ENCODE measurements at places on chromosomes 12 and 14.
A peak's percentile ranks its signal among the peaks of the same experiment; 100 is the strongest.

GRCh38 chr14:94888121-94888520 lies 118.2 kb upstream of the GSC start:
- H3K36me3 ChIP-seq, result no peaks in the 10 kb centered on the region
- no peaks in the 10 kb centered on the region for H3K4me1 ChIP-seq
- DNase-seq, result no peak
- no peak overlapping the region for H3K27ac ChIP-seq
- H3K27me3 ChIP-seq, result no peaks in the 10 kb centered on the region

- no peak for DNase-seq
- no peak overlapping the region for H3K27ac ChIP-seq
- no peaks in the 10 kb centered on the region for H3K4me1 ChIP-seq
- no peaks in the 10 kb centered on the region for H3K36me3 ChIP-seq
- H3K27me3 ChIP-seq, result no peaks in the 10 kb centered on the region
Measured at GRCh38 chr12:4135919-4136605, 137.5 kb upstream of the CCND2 start.

GRCh38 chr14:54010981-54011380 lies 54.4 kb upstream of the BMP4 start:
- no peaks in the 10 kb centered on the region for H3K36me3 ChIP-seq
- H3K4me3 ChIP-seq, result no peak overlapping the region
- no peak for DNase-seq
- H3K27me3 ChIP-seq, result no peaks in the 10 kb centered on the region
- H3K27ac ChIP-seq, result no peak overlapping the region

DNA sequence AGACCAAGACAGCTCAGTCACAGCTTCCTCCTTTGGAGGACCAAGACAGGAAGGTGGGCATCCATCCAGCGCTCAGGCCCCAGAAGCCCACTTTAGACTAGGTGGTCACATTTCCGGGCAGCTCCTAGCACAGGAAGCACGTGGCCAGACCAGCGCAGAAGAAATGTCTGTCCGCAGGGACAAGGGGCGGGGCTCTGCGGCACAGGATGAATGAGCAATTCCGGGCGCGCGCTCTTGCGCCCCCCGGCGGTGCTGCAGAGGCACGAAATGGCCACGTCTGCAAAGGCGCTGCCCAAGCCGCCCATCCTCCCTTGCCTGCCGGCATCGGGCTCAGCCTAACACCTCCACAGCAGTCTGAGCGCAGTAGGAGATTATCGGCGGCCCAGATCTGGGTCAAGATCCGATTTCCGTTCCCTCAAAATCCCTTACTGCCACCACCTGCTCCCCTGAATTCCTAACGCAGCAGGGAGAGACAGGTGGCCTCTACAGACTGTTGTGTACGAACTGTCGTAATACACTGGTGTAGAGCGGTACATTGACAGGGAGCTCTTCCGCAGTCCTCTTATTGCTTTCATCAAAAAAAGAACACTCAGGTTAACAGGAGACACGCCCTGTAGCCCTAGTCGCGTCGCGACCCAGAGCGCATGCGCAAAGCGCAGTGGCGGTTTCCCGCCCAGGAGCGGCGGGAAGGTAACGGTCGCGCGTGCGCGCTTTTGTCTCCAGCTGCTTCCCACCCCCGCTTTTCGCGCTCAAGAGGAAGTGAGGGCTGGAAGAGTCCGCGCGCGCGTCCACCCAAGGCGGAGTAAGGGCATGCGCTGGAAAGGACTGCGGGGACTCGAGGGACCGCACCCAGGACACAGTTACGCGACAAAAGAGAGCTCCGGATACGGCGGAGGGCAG lies 794 bp downstream of the TUBA1B start:
- DNase-seq, result peak; percentile 95
- peaks cover 17% of the 10 kb centered on the region for H3K4me1 ChIP-seq
- H3K4me3 ChIP-seq, result peak overlapping the region; percentile 94
- H3K27ac ChIP-seq, result peak overlapping the region; percentile 96
- no peaks in the 10 kb centered on the region for H3K27me3 ChIP-seq
- H3K36me3 ChIP-seq, result peaks cover 20% of the 10 kb centered on the region

DNA sequence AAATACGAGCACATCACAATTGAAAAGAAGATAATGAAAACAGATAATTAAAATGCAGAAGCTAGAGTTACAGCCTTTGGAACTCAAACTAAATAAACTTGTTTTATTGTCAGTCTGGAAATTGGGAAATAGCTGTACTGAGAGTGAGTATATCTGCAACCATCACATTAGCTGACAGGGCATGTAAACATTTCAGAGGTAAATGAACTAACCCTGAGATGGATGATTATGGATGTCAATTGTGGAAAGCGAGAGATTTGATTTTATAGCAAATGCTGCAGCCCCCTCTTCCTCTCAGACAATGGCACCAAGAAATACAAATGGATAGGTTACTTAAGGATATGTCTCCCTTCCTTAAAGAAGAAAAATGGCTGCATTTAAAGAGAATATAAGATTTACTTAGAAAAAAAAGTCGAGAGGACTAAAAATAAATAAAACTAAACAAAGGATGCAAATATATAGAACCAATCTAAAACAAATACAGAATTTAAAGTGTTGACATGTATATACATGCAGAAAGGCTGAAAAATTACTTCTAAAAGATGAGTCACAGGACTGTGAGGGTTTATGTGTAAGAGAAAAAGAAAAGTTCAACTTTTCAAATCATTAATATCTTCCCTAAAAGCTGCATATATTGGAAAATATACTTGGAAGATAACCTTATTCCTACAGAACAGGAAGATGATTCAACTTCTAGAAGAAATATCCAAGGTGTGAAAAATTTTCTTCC lies 120.3 kb upstream of the FLRT2 start:
- H3K27me3 ChIP-seq, result no peaks in the 10 kb centered on the region
- no peaks in the 10 kb centered on the region for H3K4me1 ChIP-seq
- no peak overlapping the region for H3K27ac ChIP-seq
- no peaks in the 10 kb centered on the region for H3K36me3 ChIP-seq
- no peak for DNase-seq
- H3K4me3 ChIP-seq, result no peak overlapping the region

DNA sequence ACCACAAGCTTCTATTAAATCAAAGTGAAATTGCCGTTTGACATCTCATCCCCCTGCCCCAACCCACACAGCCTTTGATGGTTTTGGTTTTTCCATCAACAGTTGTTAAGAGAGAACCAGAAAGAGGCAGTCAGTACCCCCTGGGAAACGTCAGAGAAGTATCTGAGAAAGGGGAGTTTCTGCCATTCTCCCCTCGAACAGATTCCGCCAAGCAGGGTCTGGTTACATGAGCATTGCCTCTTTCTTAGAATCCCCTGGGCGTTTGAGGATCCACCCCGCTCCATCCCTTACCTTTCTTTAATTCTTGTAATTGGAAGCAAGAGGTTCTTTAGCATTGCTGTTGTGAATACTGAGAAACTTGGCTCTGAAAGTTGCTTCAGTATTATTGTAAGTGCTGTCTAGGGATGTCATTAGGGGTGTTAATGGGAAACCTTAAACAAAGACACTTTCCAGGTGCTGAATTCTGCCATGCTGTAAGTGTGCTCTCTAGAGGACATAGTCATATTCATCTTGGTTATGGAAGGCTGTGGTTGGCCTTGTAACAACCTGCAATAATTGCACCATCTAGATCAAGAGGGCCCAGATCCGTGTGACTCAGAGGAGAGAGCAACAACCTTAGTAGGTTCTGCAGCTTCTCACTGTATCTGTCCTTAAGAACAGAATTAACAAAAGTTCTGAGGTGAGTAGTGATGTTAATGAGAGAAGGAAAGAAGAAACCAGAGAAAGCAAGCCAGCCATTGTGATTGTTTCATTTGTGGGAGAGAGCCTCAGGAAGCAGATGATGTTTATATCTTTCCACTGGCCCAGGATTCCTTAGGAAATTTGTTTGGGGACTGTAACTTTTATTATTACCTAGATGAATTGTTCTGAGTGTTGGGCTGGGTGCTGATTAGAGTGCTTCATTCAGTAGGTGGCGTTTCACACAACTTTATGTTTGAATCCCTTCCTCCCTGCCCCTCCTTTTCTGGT lies 9.0 kb downstream of the TMBIM6 start:
- no peak for DNase-seq
- no peak overlapping the region for H3K27ac ChIP-seq
- peaks cover 37% of the 10 kb centered on the region for H3K4me1 ChIP-seq
- H3K4me3 ChIP-seq, result no peak overlapping the region
- H3K36me3 ChIP-seq, result peaks cover 29% of the 10 kb centered on the region
- H3K27me3 ChIP-seq, result no peaks in the 10 kb centered on the region

- no peak overlapping the region for H3K4me3 ChIP-seq
- H3K27me3 ChIP-seq, result no peaks in the 10 kb centered on the region
- H3K4me1 ChIP-seq, result no peaks in the 10 kb centered on the region
- H3K36me3 ChIP-seq, result no peaks in the 10 kb centered on the region
- DNase-seq, result no peak
- no peak overlapping the region for H3K27ac ChIP-seq
Measured at GRCh38 chr12:13799574-13799973, 181.8 kb downstream of the GRIN2B start.

DNA sequence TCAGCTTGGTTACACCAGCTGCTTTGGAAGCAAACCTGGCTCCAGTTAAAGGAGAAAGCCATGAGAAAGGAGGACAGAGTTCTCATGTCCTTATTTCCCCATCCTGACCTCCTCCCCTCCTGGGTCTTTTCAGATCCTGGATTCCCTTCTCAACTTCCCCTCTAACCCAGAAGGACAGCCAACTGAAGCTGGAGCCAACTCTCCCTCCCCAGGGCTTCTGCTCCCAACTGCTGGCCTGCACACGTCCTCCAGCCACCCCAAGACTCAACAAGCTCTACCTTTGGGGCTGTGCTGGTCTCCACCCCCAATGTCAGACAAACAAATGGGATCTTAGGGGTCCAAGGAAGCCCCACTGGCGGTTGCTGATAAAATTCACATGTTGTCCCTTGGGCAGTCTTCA lies 651.1 kb upstream of the TBX3 start:
- no peaks in the 10 kb centered on the region for H3K36me3 ChIP-seq
- H3K4me3 ChIP-seq, result no peak overlapping the region
- no peaks in the 10 kb centered on the region for H3K4me1 ChIP-seq
- H3K27me3 ChIP-seq, result no peaks in the 10 kb centered on the region
- DNase-seq, result no peak
- no peak overlapping the region for H3K27ac ChIP-seq

DNA sequence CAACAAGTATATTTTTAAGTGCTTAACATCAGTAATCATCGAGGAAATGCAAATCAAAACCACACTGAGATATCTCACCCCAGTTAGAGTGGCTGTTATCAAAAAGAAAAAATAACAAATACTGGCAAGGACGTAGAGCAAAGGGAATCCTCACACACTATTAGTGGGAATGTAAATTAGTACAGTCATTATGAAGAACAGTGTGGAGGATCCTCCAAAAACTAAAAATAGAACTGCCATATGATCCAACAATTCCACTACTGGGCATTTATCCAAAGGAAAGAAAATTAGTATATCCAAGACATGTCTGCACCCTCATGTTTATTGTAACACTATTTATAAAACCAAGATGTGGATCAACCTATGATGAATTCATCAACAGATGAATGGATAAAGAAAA lies 149.0 kb upstream of the PWP1 start:
- DNase-seq, result no peak
- no peaks in the 10 kb centered on the region for H3K27me3 ChIP-seq
- H3K36me3 ChIP-seq, result no peaks in the 10 kb centered on the region

GRCh38 chr12:82225871-82226270 lies 132.3 kb downstream of the CCDC59 start:
- H3K4me3 ChIP-seq, result no peak overlapping the region
- H3K4me1 ChIP-seq, result no peaks in the 10 kb centered on the region
- H3K27me3 ChIP-seq, result no peaks in the 10 kb centered on the region
- no peaks in the 10 kb centered on the region for H3K36me3 ChIP-seq
- no peak overlapping the region for H3K27ac ChIP-seq

DNA sequence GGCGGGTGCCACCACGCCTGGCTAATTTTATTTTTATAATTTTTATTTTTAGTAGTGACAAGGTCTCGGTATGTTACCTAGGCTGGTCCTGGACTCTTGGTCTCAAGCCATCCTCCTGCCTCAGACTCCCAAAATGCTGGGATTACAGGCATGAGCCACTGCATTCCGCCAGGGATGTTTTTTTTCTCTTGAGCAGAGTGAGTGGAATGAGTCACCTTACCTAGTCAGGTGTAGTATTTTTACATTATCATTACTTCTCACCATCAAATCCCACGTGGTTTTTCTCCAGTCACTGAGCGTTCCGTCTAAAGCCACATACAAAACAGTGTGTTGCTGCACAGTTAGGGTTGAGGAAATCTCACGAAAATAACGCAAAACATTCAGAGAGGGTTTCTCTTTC lies 870 bp upstream of the TBPL2 start:
- no peaks in the 10 kb centered on the region for H3K27me3 ChIP-seq
- H3K4me1 ChIP-seq, result peaks cover 4% of the 10 kb centered on the region
- DNase-seq, result no peak

- peaks cover 23% of the 10 kb centered on the region for H3K4me1 ChIP-seq
- no peak overlapping the region for H3K4me3 ChIP-seq
- peak; percentile 82 for DNase-seq
- H3K36me3 ChIP-seq, result no peaks in the 10 kb centered on the region
- no peaks in the 10 kb centered on the region for H3K27me3 ChIP-seq
Measured at GRCh38 chr14:75418850-75419768, 8.7 kb upstream of the JDP2 start.

DNA sequence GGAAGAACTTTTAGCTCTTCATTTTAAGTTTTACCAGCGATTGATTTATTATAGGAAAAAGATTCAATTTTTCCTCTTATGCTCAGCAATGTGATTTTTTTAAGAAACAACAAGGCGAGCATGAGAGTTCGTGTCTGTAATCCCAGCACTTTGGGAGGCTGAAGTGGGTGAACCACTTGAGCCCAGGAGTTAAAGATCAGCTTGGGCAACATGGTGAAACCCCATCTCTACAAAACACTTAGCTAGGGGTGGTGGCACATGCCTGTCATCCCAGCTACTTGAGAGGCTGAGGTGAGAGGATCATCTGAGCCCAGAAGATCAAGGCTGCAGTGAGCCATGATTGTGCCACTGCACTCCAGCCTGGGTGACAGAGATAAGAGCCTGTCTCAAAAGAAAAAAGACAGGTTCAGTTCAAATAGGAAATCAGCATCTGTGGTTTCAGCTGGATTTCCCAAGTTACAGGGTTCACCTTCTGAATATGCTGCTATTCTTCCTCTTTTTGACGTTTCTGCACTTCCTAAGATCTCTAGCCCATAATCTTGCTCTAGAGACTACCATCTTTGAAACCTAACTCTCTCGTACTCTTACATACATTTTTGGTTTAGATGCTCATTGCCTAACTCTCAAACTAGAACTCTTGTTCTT lies 274.7 kb downstream of the SEC23A start:
- H3K27me3 ChIP-seq, result no peaks in the 10 kb centered on the region
- no peak overlapping the region for H3K27ac ChIP-seq
- H3K4me3 ChIP-seq, result no peak overlapping the region

DNA sequence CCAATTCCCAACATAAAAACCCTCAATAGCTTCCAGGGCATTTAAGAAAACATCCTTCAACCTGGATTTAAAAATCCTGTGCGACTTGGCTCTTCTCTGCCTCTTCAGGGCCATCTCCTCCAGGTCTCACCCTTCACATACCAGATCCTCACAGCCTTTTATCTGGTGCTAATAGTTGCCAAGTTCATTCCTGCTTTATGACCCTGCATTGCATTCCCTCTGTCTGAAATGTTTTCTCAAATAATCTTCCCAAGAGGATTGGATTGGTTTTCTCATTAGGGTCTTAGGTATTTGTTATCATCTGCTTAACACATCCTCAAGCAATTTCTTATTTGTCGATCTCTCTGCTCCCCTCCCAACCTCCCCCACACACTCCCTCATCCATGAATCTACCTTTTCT lies 832.0 kb downstream of the GALC start:
- H3K27ac ChIP-seq, result no peak overlapping the region
- no peaks in the 10 kb centered on the region for H3K4me1 ChIP-seq
- H3K36me3 ChIP-seq, result no peaks in the 10 kb centered on the region
